ENCODE measurements at places on chromosomes 12 and 14. TPM values are rescaled to one million over a fixed set of nuclear protein-coding genes. Genes with fewer than 3 reads are reported as not detected.
A peak's percentile ranks its signal among the peaks of the same experiment; 100 is the strongest.

DNA sequence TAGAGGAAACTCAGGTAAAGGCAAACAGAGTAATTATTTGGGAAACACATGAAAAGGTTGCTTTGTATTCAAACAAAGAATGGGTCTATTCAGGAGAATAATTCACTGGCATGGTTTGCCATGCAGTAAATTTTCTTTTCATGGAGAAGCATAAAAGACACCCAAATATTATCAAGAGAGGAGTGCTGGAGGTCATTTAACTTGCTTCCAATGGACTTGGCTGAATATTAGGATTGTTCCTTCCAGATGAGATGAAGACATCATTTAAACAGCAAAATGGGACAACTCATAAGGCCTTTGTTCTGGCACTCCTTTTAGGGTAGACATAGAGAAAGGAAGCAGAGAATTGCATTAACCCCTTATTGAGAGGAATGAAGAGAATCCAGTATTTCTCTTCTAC is 38.7 kb downstream of the WIF1 start:
- no peak for DNase-seq

Gene CKAP4
- 13.7 TPM for total RNA-seq

Gene RNASE7
- not detected for total RNA-seq

GRCh38 chr14:55813630-55814029 is 233.6 kb downstream of the KTN1 start:
- no peak for DNase-seq

GRCh38 chr12:64042911-64043310 is 179.2 kb downstream of the KICS2 start:
- DNase-seq: no peak

- no peak for DNase-seq
Measured at GRCh38 chr14:67391268-67391667, 20.7 kb downstream of the PLEK2 start.

DNA sequence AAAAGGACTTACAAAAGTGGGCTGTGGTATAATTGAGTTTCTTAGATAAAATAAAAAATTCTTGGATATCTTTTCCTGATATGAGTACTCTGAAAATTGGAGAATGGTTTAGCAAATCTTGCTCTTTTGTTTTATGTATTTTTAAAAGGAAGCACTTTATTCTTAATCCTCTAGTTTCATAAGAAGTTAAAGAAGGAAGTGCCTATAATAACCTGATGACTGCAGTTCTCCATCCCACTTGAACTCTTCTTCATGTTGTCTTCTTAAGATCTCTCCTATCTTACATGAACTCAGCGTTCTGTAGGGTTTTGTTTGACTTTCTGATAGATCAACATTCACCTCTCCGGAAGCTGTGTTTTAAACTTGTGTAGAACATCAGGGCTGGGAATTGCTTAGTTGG is 271.0 kb downstream of the ERC1 start:
- no peak for DNase-seq

DNA sequence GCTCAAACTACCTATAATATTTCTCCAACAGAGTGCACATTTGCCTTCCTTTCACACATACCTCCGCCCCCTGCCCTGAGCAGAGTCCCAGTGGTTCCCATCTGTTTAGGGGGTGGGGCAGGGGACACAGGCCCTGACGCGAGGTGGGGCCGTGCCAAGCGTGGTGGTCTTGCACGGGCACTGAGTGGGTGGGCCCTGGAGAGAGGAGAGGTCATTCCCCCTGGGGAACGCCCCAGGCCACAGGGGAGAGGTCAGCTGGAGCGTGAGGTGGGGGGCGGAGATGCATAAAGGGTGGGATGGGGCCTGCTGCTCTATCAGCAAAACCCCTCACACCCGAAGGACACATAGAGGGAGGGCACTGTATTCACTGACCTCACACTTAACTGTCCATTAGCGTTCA is 441.9 kb downstream of the TMEM121 start:
- no peak for DNase-seq

- DNase-seq: no peak
Measured at GRCh38 chr12:130973906-130974305, 20.2 kb downstream of the ADGRD1 start.

Gene TAS2R8
- total RNA-seq: not detected

DNA sequence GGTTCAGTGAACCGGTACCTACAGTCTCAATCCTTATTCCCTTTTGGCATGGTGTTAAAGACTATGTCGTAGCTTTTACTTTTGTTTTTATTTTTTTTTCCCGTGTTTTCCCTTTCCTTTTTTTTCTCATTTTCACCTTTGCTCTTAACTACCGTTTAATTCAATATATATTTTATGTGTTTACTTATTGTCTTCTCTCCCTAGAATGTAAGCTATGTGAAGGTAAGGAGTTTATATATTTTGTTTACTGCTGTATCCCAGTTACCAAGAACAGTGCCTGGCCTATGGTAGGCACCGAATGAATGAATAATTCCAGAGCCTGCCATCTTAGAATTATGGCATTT is 261 bp upstream of the MLH3 start:
- DNase-seq: no peak

- no peak for DNase-seq
Measured at GRCh38 chr12:104189915-104190555, 25.5 kb upstream of the TXNRD1 start.

GRCh38 chr14:90399541-90400444 is 3.0 kb downstream of the CALM1 start:
- DNase-seq: peak; percentile 93

DNA sequence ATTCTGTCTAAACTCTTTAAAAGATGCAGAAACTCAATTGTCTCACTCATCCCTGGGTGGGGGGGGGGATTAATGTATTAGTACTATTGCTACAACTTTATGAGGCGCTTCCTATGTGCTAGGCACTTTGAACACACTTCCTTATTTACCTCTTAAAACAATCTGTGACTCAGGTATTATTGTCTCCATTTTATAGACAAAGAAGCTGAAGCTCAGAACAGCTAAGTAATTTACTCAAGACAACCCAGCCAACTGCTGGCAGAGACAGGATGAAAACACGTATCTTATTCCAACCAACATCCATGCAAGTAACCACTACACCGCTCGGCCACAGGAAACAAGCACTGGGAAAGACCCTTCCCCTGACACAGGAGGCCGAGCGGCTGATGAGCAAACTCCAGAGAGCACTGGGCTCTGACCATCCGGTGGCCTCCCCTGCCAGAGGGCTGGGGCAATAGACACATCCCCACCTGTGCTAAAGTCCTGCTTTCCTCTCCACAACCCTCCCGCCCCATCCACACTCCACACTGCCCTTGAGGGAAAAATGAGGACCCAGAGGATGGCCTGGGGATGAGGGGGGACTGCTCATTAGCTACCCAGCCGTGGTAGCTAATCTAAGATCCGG is 244.2 kb downstream of the DPF3 start:
- DNase-seq: no peak

GRCh38 chr12:38746744-38747143 is 158.6 kb downstream of the CPNE8 start:
- DNase-seq: no peak

DNA sequence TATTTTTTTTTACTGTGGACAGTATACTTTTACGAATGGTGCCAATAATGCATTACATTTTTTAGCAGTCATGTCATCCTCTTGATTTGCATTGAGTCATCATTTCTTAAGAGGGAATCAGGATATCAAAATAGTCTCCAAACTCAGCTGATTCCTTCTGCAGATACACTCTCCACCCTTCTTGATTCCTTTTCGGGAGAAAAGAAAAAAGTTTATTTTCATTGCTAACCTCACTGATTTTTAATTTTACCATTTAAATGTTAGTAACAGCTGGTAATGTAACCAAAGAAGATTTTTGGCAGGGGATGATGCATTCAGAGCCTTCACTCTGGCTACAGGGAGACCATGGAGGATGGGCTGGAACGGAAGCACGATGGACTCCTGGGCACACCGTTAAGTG is 47.5 kb downstream of the MRPL42 start:
- no peak for DNase-seq

DNA sequence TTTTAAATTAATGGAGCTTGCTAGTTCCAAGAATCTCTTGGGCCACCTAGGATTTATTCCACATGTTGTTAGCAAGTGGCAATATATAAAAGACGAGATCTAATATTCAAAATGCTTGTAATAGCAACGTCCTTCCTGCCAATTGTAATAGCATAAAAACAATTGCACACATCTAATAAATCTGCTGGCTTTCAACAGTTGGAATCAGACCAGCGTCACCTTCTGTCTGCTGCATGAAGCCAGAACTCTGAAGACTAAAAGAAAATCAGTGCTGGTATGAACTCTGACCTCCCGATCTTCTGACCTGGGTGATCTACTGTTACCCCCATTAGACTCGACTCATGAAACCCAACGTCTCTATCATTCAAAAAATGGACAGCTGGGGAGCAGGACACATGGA is 100.6 kb downstream of the DIO2 start:
- DNase-seq: no peak

Gene CCDC184
- 0.37 TPM for total RNA-seq

Gene NID2
- total RNA-seq: not detected

All from activated CD4-positive, alpha-beta T cell treated with anti-CD3 and anti-CD28 coated beads for 36 hours (primary cell).